IMR-90 (cell line): ENCODE measurements at places on chromosomes 16 and 17. TPM values are rescaled to one million over a fixed set of nuclear protein-coding genes. Genes with fewer than 3 reads are reported as not detected.

DNA sequence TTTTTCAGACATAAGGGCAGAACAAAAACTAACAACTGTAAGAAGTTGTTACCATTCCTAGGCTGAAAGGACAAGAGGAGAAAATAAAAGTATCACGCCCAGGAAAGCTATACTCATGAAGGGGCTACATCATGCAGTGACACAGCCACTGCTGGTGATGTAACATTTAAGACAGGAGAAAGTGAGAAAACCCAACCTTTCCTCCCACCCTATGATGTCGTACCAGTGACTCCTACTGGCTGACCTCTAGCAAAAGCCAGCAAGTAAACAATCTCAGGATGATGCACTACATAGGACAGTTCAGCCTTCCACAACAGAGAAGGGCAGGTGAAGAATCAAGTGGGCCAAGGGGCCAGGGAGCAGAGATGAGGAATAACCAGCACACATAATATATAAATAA, 14.0 kb upstream of the OR1E2 start:
- DNase-seq: no peak

- DNase-seq: no peak
Observed at GRCh38 chr16:56930486-56931270, 1.3 kb upstream of the HERPUD1 start.

- peak; percentile 77 for DNase-seq
Observed at GRCh38 chr17:63116967-63117830, 151.2 kb downstream of the TANC2 start.

DNA sequence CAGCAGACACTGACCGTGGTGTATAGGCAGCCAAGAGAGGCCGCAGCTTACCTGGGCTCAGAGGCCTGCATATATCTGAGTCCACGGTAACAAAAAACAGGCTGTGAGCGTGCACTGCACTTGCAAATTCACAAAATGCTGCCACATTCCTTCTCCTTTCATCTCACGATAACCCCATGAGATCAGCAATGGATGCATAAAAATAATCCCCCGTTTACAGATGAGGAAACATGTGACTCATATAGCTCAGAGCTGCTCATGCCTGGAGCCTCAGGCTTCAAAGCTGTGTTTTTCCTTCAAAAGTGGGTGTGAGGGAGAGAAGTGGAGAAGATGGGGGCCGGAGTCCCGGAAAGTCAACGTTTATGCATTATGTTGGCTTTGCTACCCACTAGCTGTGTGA, 118.3 kb upstream of the FOXF1 start:
- peak; percentile 93 for DNase-seq

DNA sequence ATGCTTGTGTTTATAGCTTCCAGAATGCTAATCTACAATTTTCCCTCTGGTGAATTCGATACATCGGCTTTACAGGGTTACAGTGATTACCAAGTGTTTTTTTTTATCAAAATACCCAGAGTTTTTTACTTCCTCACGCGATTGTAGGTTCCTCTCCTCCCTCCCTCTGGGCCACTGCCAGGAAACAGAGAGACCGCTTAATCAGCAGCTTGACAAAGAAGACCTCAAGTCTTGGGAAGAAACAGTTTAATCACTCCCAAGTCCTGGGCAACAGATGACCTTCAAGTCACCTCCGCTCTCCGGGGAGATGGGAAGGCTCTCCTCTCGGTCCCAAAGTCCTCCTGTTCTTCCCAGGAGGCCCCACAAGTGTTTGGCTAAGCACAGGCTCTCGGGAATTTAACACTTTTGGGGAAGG, 23.5 kb downstream of the SMTNL2 start:
- peak; percentile 49 for DNase-seq

GRCh38 chr17:5694551-5694950, 110.2 kb upstream of the NLRP1 start:
- DNase-seq: no peak

- DNase-seq: no peak
Observed at GRCh38 chr17:19372439-19372838, 5.9 kb upstream of the MAPK7 start.

DNA sequence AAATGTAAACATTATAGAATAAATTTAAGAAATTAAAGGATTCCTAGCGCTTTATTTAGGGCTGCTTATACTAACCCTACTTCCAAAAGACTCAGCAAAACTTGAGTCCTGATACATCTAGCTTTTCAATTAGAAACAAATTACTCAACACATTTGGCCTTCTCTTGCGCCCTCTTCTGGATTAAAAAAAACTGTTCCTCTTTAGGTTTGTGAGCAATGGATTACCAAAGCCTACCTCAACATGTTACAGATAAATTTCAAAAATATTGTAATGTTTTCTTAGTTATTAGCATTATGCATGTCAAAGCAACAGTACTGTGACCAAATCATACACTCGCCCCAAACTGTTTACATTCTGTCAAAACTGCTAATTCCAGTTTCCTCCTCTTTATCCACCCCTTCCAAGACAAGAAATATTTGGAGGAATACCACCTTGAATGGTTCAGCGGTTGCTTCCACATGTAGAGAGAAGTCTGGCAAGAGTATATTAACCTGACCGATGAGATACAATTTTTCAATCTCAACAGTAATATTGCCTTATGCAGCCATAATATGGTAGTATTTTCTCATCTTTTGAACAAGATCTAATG, 2.7 kb downstream of the NUFIP2 start:
- DNase-seq: peak; percentile 77

- DNase-seq: no peak
Observed at GRCh38 chr16:84999857-85000480, 11.4 kb downstream of the ZDHHC7 start.

GRCh38 chr17:80949451-80950421, 41.9 kb upstream of the CHMP6 start:
- no peak for DNase-seq

- DNase-seq: peak; percentile 52
Observed at GRCh38 chr16:535446-536405, 8.2 kb downstream of the CAPN15 start.

- no peak for DNase-seq
Observed at GRCh38 chr16:89446136-89446974, 44.0 kb downstream of the ANKRD11 start.

GRCh38 chr16:66886321-66886720, 6.0 kb downstream of the PDP2 start:
- peak; percentile 46 for DNase-seq

- no peak for DNase-seq
Observed at GRCh38 chr16:56841659-56842058, 23.3 kb upstream of the SLC12A3 start.

GRCh38 chr17:41510251-41511065, 5.0 kb upstream of the KRT13 start:
- no peak for DNase-seq

DNA sequence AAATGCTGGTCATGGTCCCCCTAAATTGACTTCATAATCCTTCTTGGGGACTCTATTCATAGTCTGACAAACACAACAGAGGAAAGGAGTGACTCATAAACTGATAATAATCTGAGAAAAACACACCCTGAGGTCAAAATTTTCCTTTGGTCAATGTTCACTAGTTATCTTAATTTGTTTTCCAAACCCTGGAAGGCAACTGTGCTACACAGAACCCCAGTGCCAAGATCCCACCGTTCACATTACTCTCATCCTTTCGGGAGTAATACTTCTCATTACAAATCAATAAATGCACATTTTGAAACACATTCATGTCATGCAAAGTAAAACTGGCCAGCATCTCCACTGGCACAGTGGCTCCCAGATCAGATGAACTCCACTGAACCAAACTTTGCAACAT, 23.2 kb downstream of the COIL start:
- no peak for DNase-seq

DNA sequence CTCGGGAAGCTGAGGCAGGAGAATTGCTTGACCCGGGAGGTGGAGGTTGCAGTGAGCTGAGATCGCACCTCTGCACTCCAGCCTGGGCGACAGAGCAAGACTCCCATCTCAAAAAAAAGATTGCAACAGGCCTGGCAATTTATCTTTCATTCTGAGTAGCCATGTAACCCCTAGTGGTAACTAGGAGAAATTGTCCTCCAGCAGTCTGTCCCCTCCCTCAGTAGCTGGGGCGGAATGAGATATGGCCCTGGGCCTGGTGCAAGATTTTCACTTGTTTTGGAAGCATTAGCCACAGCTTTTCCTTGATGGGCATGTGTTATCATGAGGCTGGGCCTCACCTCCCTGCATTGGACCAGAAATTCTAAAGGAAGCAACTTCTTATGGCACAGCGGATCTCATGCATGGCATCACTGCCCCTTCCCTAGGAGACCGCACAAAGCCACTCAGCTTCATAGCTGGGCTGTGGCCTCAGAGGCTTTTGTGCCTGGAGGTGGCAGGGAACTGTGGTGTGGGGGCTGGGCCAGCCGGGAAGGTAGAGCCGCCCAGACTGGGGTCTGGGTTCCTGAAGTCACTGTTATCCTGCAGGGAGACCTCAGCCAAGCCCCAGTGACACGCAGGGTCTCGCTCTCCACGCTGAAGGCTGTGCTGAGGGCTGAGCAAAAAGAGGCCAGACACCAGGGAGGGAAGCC, 13.4 kb downstream of the NATD1 start:
- DNase-seq: peak; percentile 28

The SPATA22 gene
- total RNA-seq: 0.18 and 0.28 TPM in 2 replicates

The IKZF3 gene
- not detected in 2 replicates for total RNA-seq

The MTSS2 gene
- total RNA-seq: 8.9 and 9.1 TPM in 2 replicates

The CTRB2 gene
- not detected in 2 replicates for total RNA-seq

The NAGPA gene
- total RNA-seq: 5.3 and 6.5 TPM in 2 replicates

The CCL1 gene
- not detected in 2 replicates for total RNA-seq

The RNF222 gene
- total RNA-seq: not detected in 2 replicates

The SHBG gene
- total RNA-seq: 0.36 TPM in 1 of 2 replicates, not detected in the other

The TRPV3 gene
- under 0.01 and 0.18 TPM in 2 replicates for total RNA-seq
